ENCODE measurements at places on chromosomes 7 and 10. TPM values are rescaled to one million over a fixed set of nuclear protein-coding genes. Genes with fewer than 3 reads are reported as not detected.

GBX1 gene
- not detected for polyA plus RNA-seq

URGCP gene
- 33.9 TPM for polyA plus RNA-seq

SLC26A3 gene
- polyA plus RNA-seq, result not detected

BAIAP2L1 gene
- polyA plus RNA-seq, result 18.8 TPM

SPDYE2B gene
- 1.2 TPM for polyA plus RNA-seq

MSRB2 gene
- polyA plus RNA-seq, result 41.5 TPM

CCDC186 gene
- 49.4 TPM for polyA plus RNA-seq

PKD1L1 gene
- 0.54 TPM for polyA plus RNA-seq

SCIN gene
- 7.1 TPM for polyA plus RNA-seq

All from right lung (tissue), 10 donors.